Activated CD8-positive, alpha-beta memory T cell treated with anti-CD3 and anti-CD28 coated beads for 1 hour (primary cell): ENCODE measurements at places on chromosomes 12 and 14.

GRCh38 chr14:77598366-77599070 is 17.9 kb downstream of the SPTLC2 start:
- no peak for DNase-seq

GRCh38 chr12:92341065-92341668 is 195.5 kb upstream of the BTG1 start:
- no peak for DNase-seq

DNA sequence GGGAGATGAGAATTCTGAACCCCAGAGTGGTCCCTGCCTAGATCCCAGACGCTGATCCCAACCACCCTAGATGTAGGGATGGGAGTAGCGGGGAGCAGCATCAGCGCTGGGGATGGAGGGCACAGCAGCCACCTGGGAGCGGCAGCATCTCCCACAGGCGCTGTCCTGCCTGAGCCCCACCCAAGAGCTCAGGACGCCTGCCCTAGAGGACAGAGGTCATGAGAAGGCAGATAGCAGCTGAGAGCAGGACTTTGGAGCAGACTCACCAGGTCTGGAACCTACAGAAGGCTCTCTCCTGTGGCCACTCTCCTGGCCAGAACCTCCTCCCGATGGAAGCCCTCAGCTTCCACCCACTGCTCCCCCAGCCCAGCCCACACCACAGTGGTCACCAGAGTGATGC is 7.2 kb downstream of the CCDC85C start:
- DNase-seq = no peak

GRCh38 chr14:63342371-63342770 is 23.6 kb upstream of the GPHB5 start:
- DNase-seq = no peak

GRCh38 chr12:121989276-121990113 is 32.2 kb upstream of the BCL7A start:
- DNase-seq = no peak

GRCh38 chr12:7433276-7433822 is 10.6 kb downstream of the CD163L1 start:
- DNase-seq = no peak

GRCh38 chr12:113973109-113973904 is 7.2 kb upstream of the RBM19 start:
- DNase-seq = no peak

DNA sequence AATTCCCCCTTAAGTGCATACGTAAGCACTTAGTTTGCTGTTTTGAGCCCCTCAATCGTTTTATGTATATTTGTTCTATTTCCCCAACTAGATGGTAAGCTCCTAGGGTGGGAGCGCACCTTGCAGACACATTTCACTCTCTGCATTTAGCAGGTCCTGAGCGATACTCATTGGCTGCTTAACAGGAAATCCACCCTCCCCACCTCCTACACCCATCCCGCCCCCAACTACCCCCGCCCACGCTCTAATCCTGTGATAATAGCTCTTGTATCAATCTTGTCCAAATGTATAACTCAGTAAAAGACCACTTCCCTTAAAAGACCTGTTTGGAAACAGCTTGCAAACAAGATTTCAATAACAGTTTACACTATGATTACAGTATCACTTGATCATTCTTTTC is 8.1 kb downstream of the LPAR5 start:
- no peak for DNase-seq

DNA sequence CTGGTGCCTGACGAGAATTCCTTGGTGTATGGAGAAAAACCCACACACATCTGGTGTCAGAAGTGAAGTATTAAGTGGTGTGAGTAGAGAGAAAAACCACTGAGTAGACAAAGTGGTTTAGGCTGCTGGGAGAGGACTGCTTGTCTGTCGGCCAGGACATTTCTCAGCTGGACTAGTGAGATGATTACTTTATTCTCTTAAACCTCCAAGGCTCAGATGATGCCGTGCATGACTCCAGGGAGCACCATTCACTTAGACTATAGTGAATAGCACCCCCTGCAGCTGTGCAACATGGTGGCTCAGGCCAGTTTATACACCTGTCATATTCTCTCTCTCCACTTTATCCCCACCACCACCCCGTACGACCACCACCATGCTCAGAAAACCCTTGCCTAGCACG is 28.5 kb upstream of the NFYB start:
- no peak for DNase-seq

- no peak for DNase-seq
These were observed 242.5 kb upstream of the ATP2B1 start for GRCh38 chr12:89951050-89951693.

DNA sequence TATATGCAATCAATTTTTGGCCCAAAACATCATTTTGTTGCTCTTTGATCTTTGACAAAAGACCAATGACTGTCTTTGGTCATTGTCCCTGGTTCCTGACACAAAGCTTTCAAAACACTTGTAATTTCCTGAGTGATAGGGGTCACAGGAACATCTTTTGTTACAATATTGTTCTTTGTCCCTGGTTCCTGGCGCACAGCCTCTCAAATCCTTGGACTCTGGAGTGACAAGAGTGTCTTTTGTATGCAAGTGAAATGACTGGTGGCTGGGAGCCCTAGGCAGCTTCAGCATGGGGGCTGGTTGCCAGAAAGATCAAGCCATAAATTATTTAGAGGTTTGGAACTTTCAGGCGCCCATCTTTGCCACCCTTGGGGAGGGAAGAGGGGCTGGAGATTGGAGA is 53.9 kb downstream of the DNAH10 start:
- no peak for DNase-seq
